NCI-H1436 treated with DMSO at 0.1 percent for 48 hours (cell line): ENCODE measurements at places on chromosomes 1 and 21.

DNA sequence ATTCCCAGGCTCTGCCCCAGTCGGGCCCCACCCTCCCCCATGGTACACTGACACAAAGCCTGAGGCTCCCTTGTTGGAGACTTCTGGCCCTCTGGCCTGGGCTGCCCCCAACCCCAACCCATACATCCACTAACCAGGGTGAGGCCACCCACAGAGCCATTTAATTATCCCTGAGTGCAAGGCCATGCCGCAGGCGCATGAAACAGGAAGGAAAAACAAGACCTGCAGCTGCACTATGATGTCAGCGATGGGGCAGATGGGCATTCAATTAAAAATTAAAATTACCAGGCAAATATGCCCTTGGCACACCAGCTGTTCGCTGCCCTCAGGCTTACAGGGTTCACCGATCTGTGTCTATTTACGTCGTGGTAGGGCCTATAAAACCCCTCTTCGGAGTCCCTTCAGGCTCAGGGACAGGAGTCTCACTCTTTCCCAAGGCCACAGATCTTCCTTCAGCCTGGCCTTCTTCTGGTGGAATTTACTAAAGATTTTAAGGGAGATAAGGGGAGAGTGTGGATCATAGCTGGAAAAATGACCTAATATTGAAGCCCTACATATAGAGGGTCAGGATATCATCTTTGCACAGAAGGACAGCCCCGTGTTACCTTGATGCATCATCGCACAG, 29.6 kb upstream of the RGS16 start:
- DNase-seq, result no peak

DNA sequence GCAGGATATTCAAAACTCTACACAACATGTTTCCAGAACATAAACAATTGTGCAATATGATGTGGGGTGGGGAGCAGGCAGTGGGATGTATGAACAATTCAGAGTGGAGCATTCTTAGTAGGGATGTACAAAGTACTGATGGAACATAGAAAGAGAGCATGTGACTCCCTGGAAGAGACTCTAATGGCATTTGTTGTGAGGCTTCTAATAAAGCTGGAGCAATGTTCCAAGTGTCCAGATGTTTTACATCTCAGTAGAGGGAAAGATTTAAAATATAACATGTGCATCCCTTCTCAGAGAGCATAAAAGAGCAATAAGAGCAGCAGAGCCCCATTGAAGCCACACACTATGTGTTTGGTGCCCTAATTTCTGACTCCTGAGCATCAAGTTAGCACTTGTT, 116.5 kb downstream of the BRINP2 start:
- no peak for DNase-seq

- DNase-seq, result no peak
Observed at GRCh38 chr1:203046984-203047630, 20.8 kb downstream of the PPFIA4 start.

DNA sequence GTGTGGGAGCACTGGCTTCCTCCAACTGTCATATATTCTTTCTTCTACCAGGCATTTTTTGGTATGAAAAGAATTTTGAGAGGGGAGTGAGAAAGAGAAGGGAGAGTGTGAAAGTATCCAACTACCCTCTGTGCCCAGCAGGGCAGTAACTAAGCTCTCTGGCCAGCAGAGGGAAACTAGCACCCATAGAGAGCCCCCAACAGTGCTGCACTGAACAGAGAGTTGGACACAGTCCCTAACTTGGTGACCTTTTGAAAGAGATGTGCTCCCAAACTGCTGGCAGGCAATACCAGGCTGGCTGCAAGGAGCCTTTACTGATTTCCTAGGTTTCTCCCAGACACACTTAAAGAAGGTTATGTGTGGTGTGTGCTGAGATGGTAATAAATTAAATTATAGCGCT, 118.8 kb upstream of the PBX1 start:
- no peak for DNase-seq

DNA sequence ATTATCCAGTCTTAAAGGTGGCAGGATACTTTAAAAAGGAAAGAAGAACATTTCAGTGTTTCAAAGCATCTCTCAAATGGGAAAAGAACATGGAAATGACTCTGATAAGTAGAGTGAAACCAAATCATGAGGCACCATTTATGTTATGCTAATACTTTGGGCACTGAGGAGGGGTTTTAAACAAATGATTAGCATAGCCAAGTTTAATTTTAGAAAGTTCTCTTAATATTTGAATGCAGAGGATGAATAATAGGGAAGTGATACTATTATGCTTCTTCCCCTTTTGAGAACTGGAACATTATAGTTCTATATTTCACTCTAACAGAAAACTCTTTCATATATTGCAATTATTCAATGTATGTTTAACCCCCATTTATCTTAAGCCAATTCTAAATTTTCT, 1181.9 kb upstream of the PRMT6 start:
- no peak for DNase-seq

- DNase-seq, result no peak
Observed at GRCh38 chr1:168121401-168122011, 15.2 kb downstream of the GPR161 start.

DNA sequence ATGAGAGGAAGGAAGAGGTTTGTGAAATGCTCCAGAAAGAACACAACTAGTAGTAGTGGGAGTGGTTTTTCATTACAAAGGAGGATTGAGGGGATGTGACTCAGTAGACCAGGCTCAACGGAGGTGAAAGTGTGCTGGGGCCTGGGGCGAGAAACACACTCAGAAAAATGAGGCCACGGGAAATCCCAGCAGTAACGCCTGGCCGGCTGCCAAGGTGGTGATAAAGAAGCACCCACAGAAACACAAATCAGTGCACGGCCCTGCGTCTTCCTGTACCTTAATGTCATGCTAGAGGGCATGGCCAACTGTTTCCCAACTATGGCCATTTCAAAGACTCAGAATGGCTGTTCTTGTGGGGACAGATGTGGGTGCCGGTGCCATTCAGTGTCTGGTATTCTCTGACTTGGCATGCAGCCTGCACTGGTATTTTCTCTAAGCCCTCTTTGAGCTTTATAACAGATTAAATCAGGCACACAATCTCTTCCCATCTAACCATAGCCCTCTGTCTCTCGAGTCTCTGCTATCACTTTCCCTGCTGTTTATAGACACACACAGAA, 38.2 kb downstream of the URB2 start:
- no peak for DNase-seq

DNA sequence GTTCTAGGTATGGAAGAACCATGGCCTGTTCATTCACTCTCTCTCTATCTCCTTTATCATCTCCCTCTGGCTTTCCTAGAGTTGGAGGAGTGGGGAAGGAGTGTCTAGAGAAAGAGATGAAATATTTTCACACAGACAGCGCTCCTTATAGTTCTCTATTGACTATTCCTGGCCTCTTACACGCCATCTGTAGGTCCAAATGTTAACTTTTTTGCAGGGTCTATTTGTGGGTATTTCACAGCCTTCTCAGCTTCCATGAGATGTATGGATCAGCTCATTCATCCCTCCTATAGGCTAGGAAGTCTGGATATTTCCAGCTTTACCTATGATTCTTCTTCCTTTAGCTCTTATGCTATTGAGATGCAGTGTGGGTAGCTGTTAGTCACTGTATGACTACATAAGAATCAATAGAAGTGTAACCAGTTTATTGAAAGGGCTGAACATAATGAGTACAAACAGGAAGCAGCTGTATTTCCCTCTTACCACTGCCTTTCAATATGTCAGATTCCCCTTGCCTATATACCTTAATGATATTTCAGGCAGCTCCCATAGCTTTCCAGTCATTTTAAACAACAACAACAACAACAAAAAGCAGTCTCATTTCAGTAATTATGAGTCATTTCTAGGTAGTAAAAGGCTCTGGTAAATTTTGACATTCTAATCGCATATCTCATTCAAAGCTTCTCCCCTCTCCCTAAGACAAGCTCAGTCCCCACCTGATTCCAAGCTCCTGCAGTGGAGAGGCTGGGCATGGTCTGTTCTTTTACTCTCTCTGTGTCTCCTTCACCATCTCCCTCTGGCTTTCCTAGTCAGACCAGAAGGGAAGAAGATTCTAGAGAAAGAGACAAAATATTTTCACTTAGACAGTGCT, 149.5 kb downstream of the TTLL7 start:
- DNase-seq, result no peak

DNA sequence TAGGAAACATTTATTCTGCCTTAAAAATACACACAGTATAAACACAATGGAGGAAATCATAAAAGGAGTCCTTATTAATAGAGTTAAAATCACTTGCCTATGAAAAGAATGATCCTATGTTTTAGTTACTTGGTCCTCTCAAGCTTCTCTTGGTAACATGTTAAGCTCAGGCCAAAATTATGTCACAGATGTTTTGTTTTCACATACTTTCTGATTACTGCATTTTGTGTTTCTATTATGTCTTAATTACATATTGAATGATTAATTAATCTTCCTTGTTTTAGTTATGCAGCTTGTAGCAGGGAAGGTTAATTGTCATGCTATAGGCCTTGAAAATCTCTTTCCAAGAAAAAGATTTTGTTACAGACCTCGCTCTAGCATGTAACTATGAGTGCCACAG, 406.0 kb downstream of the PLA2G4A start:
- no peak for DNase-seq

GRCh38 chr1:230170622-230171021, 103.6 kb downstream of the GALNT2 start:
- no peak for DNase-seq

- DNase-seq, result no peak
Observed at GRCh38 chr1:145719230-145720079, at the start of gene CD160. Gene CD160 (plus strand): TSS chr1:145719499. CDS start chr1:145728328, 8,829 bp downstream.

DNA sequence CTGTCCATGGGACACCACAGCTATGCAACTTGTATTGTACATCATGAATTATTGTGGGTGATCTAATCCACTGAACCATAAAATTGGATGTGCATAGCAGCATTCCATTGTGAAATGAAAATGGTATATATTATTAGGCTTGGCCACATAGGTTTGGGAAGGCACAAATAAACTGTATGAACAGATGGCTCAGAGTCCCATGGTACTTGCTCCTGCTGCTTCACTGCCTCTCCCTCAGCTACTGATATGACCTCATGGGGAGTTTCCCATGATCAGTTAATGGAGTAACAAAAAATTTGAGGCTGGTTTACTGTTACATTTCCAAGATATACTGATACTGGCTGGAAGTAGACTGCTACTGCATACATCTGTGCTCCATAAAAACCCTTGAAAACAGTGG, 152.7 kb upstream of the NEGR1 start:
- DNase-seq, result no peak

DNA sequence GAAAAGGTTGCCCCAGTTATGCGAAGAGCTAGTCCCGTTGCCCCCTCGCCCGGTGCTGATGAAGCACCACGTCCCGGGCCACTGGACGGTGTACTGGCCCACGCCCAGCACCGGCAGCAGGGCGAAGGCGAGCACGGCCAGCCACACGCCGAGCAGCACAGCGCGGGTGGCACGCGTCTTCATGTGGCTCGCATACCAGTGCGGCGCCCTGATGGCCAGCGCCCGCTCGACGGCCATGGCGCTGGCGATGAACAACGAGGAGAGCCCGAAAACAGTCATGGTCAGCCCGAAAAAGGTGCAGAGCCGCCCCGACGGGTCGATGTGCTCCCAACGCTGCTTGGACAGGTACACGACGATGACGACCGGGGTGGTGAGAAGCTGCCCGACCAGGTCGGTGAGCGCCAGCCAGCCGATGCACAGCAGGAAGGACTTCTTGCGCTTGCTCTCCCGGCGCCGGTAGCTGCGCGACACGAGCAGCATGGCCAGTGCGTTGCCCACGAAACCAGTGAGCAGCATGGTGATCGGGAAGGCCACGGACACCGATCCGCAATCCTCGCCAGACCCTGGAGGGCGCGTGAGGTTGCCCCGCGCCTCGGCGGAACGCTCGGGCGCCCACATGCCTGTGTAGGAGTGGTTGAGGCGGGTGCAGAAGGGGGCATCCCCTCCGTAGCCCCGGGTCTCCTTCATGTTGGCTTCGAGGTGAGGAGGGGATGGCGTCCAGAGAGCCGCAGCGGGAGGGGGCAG, 553 bp downstream of the PTGER3 start:
- no peak for DNase-seq

- no peak for DNase-seq
Observed at GRCh38 chr21:43923391-43923790, 58.4 kb downstream of the AGPAT3 start.

DNA sequence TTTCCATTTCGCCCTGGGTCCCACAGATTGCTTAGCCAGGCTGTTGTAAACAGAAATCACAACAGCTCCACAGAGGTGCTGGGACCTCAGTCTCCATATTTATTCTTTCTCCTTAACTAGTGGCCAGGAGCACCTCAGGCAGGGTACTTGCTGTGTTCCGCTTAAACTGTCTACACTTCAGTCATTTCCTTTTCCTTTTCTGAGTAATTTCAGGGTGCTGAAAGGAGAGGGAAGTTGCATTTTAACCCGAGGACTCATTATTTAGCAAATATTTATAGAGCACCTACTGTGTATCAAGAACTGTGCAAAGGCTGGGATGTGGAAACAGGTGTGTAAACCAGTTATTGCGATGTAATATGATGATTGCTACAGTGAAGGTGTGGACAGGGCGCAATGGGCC, 41.9 kb downstream of the ACP6 start:
- no peak for DNase-seq

DNA sequence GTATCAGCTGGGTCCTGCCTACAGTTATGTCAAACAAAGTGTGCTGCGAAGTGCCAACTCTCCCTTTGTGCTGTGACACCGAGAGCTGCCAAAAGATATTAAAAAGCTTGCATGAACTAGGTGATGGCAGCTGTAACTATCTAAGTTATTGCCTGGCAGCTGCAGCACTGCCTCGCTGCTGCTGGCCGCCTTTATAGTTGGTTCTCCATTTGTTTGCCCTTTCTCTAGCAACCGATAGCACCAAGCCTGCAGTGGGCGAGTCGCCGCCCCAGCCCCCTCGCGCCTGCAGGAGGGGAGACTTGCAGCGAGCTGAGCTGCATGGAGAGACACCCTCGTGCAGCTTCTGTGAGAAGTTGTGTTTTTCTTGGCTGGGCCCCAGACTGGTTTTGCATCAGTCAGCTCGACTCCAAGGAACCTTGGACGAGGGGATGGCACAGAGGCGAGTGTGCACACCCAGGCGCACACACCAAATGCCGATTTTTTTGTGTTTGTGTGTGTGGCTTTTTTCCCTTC, 330.6 kb downstream of the RPS6KC1 start:
- DNase-seq, result peak; percentile 36

DNA sequence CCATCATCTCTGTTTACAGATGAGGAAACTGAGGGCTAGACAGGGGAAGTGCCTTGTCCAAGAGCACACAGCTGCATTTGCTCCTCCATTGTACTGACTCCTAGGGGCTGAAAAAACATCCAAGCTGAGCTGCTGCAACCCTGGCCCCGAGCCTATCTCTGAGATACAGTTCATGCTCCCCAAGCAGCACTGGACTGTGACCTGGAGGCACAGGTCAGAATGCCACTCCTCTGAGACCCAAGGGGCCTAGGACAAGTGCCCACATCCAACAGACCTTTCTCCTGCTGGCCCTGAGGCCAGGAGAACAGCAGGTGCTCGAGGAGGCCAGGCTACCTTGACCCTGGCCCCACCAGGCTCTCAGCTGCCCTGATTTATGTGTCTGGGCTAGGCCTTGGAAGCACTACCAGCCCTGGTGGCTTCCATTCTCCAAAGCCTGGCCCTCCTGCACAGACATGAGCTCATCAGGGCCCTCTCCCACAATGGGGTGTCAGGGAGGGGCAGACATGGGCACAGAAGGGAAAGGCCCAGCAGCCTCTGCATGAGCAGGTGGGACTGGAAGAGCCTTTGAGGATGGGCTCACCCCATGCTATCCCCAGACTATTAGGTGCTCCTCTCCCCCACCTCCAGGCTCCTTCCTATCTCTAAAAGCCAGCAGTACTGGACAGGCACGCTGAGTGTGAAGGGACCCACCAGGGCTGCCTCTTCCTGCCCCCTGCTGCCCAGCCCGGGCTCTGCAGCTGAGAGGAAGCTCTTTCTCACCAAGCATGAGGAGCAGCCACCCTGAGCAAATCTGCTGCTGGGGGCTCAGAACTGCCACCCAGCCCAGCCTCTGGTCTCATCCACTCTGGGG, 18.8 kb downstream of the ADGRB2 start:
- no peak for DNase-seq

- DNase-seq, result no peak
Observed at GRCh38 chr1:203190949-203191348, 4.4 kb upstream of the CHI3L1 start.
